H1 (cell line): ENCODE measurements at places on chromosomes 11 and 22.

DNA sequence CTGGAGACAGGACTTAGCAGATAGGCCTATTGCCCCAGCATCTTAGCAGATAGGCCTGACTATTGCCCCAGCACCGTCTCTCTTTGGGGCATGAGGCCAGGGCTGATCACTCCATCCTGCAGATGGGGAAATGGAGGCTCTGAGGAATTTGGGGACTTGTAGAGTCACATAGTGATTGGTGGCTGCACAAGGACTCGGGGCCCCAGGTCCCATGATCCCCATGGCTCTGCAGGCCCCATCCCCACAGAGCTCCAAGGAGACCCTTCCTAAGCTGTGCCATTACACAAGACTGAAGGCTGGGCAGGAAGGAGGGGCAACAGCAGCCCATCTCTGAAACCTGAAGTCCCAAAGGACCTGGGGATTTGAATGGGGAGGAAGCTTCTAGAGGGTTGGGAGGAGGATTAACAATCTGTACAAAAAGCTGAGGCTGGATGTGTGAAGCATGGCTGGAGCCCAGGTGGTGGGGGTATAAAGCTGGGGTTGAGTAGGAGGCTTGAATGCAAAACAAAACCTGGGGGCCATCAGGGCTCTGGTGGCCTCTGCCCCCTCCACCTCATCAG, 1.6 kb downstream of the ARAP1 start:
- no peaks in the 10 kb centered on the region for H3K4me1 ChIP-seq
- H3K36me3 ChIP-seq = no peaks in the 10 kb centered on the region
- no peak overlapping the region for H3K27ac ChIP-seq
- H3K27me3 ChIP-seq = no peaks in the 10 kb centered on the region
- H3K4me3 ChIP-seq = no peak overlapping the region

DNA sequence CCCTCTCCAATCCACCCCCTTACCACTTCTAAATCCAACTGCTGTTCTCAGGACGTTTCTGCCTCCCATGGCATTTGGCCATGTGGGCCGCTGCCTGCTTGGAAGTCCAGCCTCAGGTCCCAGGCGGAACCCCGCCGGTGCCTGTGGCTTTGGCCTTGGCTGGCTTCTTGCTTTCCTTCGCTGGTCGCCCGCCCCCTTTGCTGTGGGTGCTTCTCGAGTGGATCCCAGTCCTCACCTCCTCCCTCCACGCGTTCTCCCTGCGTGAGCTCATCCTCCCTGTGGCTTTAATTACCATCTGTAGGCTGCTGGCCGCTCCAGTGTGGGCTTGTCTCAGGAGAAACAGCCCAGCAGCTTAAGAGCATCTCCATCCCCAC, 111.7 kb downstream of the NECTIN1 start:
- no peak for DNase-seq
- no peak overlapping the region for H3K27ac ChIP-seq
- 0 out of 2 replicates have a peak, but pooled peaks cover 2% of the 10 kb centered on the region for H3K27me3 ChIP-seq
- no peaks in the 10 kb centered on the region for H3K36me3 ChIP-seq

GRCh38 chr11:120925944-120926343, 98.0 kb upstream of the TBCEL start:
- no peaks in the 10 kb centered on the region for H3K4me1 ChIP-seq
- no peaks in the 10 kb centered on the region for H3K36me3 ChIP-seq
- no peak overlapping the region for H3K4me3 ChIP-seq
- H3K27me3 ChIP-seq = no peaks in the 10 kb centered on the region
- H3K27ac ChIP-seq = no peak overlapping the region

- H3K36me3 ChIP-seq = no peaks in the 10 kb centered on the region
- no peaks in the 10 kb centered on the region for H3K27me3 ChIP-seq
- H3K27ac ChIP-seq = no peak overlapping the region
- DNase-seq = no peak
- H3K4me1 ChIP-seq = no peaks in the 10 kb centered on the region
- H3K4me3 ChIP-seq = no peak overlapping the region
Measured at GRCh38 chr11:60078745-60079144, 9.7 kb upstream of the MS4A2 start.

DNA sequence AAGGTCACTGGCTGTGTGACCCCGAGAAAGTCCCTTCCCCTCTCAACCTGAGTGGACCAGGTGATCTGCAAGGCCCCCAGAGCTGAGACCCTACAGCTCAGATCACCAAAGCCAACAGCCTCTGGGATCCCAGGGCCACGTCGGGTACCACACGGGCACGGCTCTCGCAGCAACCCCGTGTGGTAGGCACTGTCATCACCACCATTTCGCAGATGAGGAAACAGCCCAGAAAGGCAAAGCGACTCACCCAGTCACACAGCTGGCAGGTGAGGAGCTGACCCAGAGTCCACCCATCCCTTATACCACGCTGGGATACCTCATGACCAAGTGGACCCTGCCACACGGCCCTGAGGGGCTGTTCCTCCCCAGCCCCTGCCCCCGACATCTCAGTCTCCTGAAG, 2.8 kb downstream of the ATP5MGL start:
- H3K4me1 ChIP-seq = no peaks in the 10 kb centered on the region
- H3K36me3 ChIP-seq = peaks cover 10% of the 10 kb centered on the region; the same call in 1 of the 2 replicates
- H3K4me3 ChIP-seq = no peak overlapping the region
- H3K27ac ChIP-seq = no peak overlapping the region
- no peaks in the 10 kb centered on the region for H3K27me3 ChIP-seq
